K562 (cell line): ENCODE measurements at places on chromosomes 7 and 10. TPM values are rescaled to one million over a fixed set of nuclear protein-coding genes. Genes with fewer than 3 reads are reported as not detected.

GRCh38 chr7:2087744-2088143 lies 145.0 kb downstream of the MAD1L1 start:
- H3K27ac ChIP-seq = no peak overlapping the region
- peaks cover 6% of the 10 kb centered on the region; the same call in 2 of the 3 replicates for H3K36me3 ChIP-seq
- H3K4me3 ChIP-seq = no peak overlapping the region
- H3K27me3 ChIP-seq = no peaks in the 10 kb centered on the region

DNA sequence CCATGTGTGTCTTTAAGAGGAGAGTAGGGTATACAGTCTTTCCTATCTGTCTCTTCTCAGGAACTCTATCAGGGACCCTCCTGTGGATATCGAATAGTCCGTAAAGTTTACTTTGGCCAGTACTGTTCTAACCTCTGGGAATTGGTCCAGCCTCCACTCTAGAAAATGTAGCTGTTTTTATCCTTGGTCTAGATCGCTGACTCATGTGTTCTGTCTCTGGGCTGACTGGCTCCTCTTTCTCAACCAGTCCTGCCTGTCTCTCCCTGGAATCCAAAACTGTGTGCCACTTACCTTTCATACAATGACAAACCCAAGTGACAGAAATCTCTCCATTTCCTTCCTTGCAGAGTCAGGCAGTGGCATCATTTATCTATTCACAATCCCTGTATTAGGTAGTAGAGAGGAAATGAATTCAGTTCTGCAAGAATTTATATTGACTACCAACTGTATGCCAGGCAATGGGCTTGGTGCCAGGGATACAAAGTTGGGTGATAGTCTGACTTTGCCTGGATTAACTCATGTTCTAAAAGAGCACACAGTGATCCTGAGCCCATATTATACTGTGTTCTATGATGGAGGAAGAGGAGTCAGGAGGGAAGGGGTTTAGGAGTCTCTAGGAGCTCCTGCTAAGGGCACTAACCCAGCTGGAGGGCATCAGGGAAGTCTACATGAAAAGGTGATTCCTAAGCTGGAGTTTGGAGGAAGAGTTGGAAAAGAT lies 232.7 kb downstream of the LRMDA start:
- DNase-seq = no peak
- H3K4me3 ChIP-seq = no peak overlapping the region
- peaks cover 5% of the 10 kb centered on the region; the same call in 1 of the 2 replicates for H3K27me3 ChIP-seq
- H3K36me3 ChIP-seq = no peaks in the 10 kb centered on the region
- H3K4me1 ChIP-seq = no peaks in the 10 kb centered on the region; the same call in 2 of the 3 replicates
- no peak overlapping the region for H3K27ac ChIP-seq

- no peak for DNase-seq
- H3K36me3 ChIP-seq = no peaks in the 10 kb centered on the region
- H3K4me1 ChIP-seq = no peaks in the 10 kb centered on the region
- H3K27ac ChIP-seq = no peak overlapping the region
- H3K4me3 ChIP-seq = no peak overlapping the region
- no peaks in the 10 kb centered on the region for H3K27me3 ChIP-seq
Observed at GRCh38 chr10:131246775-131247174, 64.7 kb downstream of the TCERG1L start.

KBTBD2 gene
- 27.0 and 31.4 TPM in 2 replicates for total RNA-seq

- no peaks in the 10 kb centered on the region for H3K36me3 ChIP-seq
- H3K4me3 ChIP-seq = no peak overlapping the region
- no peaks in the 10 kb centered on the region for H3K27me3 ChIP-seq
- no peak overlapping the region for H3K27ac ChIP-seq
Observed at GRCh38 chr7:50085344-50085743, 7.7 kb downstream of the ZPBP start.

GRCh38 chr10:119762805-119763798 lies 37.3 kb downstream of the INPP5F start:
- H3K27ac ChIP-seq = no peak overlapping the region
- H3K4me3 ChIP-seq = no peak overlapping the region
- H3K4me1 ChIP-seq = no peaks in the 10 kb centered on the region
- H3K27me3 ChIP-seq = no peaks in the 10 kb centered on the region
- no peaks in the 10 kb centered on the region for H3K36me3 ChIP-seq
